ENCODE measurements at places on chromosomes 16 and 17. TPM values are rescaled to one million over a fixed set of nuclear protein-coding genes. Genes with fewer than 3 reads are reported as not detected.

GRCh38 chr17:7179317-7180254 is at the start of gene ASGR1:
Gene ASGR1, minus strand, starts transcription at chr17:7179370. Its CDS starts 807 bp downstream, at chr17:7178563.
- no peak for DNase-seq

- DNase-seq, result no peak
Observed at GRCh38 chr16:66295761-66296546, 70.5 kb upstream of the CDH5 start.

LHX1 gene
- total RNA-seq, result not detected

- DNase-seq, result no peak
Observed at GRCh38 chr17:78438694-78439325, 60.4 kb downstream of the PGS1 start.

DNA sequence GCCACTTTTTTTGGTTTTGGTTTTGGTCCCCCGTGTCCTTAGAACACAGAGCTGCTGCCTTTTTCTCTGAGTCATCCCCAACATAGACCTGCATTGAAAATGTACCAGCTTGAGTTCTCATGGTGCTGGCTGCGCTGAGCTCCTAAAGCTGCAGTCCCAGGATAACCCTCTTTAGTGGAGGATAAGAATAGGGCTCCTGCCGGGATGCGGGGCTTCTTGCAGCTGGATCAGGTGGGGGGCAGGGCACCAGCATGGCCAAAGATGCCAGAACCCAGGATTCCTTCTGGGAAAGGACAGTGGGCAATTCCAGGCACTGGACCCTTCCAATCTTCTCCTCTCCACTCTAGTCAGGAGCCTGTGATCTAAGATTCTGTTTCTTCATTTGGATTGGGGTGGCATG is 8.3 kb upstream of the CLUH start:
- DNase-seq, result no peak

GRCh38 chr16:14199624-14200023 is 128.5 kb downstream of the MRTFB start:
- DNase-seq, result no peak

SMARCE1 gene
- total RNA-seq, result 62.2 TPM

TERB1 gene
- total RNA-seq, result not detected

Data from left cardiac atrium (tissue), 4 donors.